ENCODE measurements at places on chromosomes 11 and 22.
A peak's percentile ranks its signal among the peaks of the same experiment; 100 is the strongest.

DNA sequence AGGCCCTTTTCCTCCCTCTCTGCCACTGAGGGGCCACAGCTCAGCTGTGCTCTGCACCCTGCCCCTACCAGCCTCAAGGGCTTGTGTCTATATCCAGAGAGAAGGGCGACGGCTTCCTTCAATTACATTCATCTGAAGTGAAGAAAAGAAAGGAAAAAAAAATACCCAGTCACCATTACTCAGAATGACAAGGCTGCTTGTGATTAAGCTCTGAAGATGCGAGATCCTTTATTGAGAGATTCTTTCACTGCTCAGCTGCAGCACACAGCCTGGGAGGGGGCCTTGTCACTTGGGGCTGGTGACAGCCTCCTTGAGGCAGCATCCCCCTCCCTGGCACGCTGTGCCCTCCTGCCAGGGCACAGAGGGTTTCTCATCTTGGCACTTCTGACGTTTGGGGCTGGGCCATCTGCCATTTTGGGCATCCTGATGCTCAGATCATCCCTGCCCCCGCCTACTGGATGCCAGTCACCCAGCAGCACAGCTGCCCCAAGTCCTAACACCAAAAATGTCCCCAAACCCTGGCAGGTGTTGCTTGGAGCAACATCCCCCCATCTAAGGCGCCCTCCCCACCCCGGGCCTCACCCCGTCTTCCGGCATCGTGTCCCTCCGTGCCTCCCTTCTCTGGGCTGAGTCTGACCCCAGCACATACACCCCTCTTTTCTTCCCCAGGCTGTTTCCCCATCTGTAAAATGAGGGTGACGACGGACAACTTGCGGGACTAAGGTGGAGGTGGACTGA lies 1394.7 kb downstream of the BRD1 start:
- DNase-seq: no peak

- DNase-seq: no peak
Measured at GRCh38 chr11:56842814-56843794, 94.6 kb upstream of the OR9G4 start.

GRCh38 chr22:22692707-22693530 lies 48.5 kb downstream of the GGTLC2 start:
- DNase-seq: no peak

DNA sequence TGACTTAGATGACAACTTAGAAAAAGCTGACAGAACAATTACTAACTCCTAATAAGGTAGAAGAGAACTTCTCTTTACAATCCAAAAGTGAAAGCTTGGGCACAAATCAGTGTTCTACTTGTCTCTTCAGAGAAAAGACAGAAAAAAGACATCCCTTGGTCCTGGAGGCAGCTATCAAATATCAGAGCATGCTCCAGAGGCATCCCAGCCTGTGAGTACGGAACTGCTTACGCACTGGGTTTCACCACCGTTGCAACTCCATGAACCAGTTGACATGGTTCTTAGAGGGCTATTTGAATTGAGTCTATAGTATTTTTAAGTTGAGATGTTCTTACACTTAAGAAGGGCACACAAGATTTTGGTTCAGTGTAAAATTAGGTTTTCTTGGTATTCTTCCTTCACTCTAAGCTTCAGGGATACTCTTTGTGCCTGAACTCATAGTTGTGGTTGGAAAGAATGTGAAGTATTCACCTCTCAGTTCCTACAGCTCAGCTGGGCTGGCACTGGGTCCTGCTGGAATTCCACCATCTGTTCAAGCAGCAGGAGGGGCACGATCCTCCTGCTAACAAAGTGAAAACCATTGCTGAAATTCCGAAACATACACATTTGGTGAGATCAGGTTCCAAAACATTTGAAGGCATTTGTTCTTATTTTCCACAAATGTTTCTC lies 6.3 kb downstream of the AKIP1 start:
- DNase-seq: peak; percentile 74

GRCh38 chr22:37215890-37216289 lies 3.6 kb upstream of the SSTR3 start:
- DNase-seq: no peak

DNA sequence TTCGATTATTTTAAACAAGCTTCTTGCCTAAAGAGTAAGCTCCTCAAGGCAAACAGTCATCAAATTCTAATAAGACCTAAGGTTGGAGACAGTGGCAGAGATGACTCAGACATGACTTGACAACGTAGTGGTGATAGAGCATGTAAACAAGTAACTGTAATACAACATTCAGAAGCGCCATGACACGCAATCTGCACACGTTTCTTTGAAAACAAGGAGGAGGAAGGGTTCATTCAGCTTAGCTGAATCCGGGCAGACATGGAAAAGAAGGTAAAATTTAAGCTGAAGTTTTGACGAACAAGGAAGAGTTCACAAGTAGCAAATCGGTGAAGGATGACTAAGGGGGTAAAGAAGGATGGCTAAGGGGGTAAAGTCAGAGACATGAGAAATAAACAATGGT lies 152.4 kb upstream of the ZC3H12C start:
- DNase-seq: no peak

DNA sequence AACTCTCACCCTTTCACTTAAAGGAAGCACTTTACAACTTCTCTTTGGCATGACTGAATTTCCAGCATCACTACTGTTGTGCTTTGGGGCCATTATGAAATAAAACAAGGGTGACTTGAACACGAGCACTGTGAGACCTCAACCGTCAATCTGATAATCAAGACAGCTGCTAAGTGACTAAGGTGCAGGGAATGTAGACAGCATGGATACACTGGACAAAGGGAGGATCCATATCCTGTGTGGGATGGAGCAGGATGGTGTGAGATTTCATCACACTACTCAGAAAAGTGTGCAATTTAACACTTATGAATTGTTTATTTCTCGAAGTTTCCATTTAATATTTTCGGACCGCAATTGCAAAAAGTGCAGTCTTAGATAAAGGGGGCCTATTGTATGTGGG lies 16.1 kb upstream of the EXPH5 start:
- DNase-seq: no peak

DNA sequence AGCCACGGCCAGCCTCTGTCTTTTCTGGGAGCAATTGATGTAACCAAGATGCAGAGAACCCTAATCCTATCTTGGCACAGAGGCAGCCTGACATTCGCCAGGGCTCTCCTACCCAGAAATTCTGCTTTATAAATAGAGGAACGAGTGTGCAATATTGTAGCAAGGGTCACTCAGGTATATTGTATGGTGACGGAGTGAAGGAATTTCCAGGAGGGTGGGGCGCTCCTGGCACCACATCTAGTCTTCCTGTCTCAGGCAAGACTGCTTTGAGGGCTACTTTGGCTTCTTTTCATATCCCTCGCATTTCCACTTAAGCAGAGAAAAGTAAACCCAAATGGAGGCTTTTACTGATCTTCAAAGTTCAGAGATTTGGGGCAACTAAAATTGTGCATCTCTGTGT lies 114.4 kb downstream of the BARX2 start:
- DNase-seq: no peak
